Effector memory CD8-positive, alpha-beta T cell (primary cell): ENCODE measurements at places on chromosomes 2 and 18.

DNA sequence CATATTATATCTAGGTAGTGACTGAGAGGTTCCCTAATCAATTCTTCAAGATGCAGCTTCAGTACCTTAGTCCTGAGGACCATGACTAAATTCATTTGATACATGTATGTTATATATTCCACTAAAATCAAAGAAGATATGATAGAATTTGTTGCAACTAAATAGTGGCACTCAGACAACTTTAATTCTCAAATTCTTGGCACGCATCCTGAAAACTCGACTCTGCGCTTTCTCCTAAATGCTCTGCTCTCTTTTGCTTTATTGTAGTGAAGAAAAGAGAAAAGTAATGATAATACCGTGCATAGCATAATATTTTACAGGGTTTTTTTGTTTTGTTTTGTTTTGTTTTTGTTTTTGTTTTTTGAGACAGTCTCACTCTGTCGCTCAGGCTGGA, 475.3 kb downstream of the ARHGAP15 start:
- no peak for DNase-seq

DNA sequence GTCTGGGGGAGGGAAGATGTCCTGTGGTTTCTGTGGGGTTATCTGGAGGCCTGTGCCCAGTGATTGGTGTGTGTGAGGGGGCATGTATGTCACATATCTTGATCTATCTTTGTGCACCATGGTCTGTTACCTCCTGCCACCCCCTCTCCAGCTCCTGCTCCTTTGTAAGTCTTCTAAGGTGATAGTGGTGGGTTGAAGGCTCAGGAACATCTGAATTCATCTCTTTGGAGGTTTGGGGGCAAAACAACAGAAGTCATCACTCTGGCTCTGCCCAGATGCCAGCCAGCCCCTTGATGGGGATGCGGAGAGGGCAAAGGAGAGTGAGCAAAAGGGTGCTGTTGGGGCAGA, 2.7 kb upstream of the WNT6 start:
- DNase-seq = no peak

- no peak for DNase-seq
These were observed 42.7 kb downstream of the ST6GAL2 start for GRCh38 chr2:106843001-106843909.

- DNase-seq = no peak
These were observed 49.3 kb downstream of the LYPD6B start for GRCh38 chr2:149087751-149088150.

GRCh38 chr2:122643725-122644329, 888.4 kb downstream of the TSN start:
- DNase-seq = no peak

DNA sequence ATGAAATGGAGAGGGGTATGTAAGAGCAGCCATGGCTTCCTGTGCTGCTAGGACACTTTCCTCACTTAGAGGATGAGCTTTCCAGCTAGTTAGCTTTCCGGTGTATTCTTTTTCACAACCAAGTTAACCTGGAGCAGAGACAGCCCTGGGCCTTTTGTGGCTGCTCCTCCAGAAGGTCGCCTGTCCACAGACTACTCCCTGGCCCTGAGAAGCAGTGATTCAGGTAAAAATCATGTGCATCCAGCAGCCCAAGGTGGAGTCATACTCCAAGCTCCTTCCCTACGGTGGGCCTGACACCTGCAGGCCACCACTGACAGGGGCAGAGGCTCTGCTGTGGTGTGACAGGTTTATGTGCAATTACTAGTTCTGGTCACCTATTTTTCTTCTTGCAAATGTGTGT, 187.2 kb downstream of the ANKRD30B start:
- no peak for DNase-seq

DNA sequence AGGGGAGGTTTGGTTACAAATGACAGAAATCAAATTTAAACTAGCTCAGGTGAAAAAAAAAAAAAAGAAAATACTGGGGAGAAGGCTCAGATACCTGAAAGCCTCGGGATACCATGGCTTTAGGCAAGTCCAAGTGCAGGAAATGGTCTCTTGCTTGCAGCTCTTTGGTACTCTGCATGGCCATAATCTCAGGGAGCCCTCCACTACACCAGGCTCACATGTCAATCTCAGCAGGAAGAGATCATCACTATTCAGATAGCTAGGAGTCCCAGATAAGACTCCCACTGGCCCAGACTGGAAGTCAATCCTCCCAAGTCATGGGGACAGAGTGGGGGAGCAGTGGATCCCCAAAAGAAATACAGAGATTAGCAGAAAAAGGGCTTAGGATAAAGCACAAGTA, 64.8 kb upstream of the RALBP1 start:
- no peak for DNase-seq

- no peak for DNase-seq
These were observed 105.9 kb downstream of the RBMS1 start for GRCh38 chr2:160387558-160388262.

DNA sequence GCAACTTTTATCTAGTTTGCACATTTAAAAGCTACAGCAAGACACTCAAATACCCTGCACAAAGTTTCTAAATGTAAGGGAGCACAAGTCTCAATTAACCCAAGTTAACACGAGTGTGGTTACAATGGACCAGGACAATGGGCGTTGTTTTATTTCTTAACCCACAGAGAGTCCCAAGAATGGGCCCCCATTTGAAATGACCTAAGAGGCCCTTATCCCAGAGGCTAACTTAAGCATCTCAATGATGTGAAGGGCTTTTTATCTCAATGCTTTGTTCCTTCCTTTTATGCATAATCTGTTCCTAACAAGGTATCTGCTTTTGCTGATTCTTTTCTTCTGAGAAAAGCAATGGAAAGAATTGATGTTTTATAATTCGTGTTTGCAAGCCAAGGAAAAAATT, 151.5 kb upstream of the SALL3 start:
- DNase-seq = no peak

DNA sequence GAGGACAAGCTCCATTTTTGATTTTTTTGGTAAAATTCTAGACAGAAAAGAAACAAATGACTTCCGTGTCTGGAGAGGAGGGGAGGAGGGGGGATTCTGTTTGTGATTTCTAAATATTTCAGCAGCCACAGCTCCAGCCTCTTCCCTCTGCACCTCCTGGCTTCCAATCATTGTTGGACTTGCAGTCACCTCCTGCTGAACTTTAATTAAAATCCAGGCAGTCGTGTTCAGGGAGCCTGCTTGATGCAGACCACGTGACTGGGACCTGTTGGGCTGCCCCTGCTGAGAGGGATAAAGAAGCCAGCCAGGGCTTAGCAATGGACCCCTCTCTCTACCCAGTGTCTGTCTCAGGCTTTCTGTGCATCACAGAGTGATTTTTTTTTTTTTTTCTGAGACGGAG, 115.1 kb downstream of the SH3BP4 start:
- DNase-seq = no peak

DNA sequence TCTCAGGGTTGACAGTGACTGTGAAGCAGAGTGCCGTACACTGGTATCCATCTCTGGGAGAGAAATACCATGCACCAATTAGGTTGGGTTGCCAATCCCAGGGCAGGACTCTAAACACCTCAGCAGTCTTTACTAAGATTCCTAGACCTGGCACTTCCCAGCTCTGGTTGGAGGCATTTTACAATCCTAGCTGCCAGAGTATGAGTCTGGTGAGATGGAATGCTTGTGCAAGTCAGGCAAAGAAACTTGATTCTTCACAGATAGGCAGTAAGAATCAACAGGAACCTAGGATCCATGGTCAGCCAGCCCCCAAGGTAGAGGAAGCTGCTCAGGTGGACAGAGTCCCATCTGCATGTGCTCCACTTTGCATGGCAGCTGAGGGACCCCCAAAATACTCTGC, 6.0 kb upstream of the UGT1A5 start:
- DNase-seq = no peak

DNA sequence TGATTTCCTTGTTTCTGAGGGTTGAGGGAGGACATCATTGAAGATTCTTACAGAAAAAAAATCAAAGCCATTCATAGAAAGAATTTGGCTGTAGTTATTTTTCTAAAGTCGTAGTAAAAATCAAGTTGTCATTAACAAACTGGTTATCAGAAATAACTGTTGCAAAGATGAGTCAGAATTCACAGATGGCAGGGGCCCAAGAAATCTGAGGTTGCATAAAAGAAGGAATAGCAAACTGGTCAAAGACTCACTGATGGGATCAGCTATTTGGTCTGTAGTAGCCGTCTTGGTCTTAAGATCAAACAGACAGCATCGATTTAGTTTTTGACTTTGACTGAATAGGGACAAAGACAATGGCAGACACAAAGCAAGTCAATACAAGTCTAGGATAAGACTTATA, 334.3 kb downstream of the FIGN start:
- no peak for DNase-seq

DNA sequence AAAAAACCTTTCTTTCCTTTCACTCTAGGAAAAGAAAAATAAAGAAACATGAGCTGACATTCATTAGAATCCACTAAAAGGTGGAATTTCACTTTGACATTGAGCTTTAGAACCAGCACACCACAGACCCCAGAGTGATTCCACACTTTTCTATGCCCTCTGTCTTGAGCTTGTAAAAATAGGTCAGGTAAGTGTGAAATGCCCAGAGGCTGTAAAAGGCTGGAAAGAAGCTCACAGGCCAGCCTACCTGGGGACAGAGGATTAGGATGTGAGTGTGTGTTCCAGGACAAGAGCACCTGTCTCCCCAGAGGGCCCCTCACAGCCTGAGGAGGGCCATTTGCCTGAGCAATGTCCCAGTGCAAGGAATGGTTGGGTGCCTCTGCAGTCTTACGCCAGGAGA, 56.3 kb upstream of the MYO3B start:
- DNase-seq = no peak

DNA sequence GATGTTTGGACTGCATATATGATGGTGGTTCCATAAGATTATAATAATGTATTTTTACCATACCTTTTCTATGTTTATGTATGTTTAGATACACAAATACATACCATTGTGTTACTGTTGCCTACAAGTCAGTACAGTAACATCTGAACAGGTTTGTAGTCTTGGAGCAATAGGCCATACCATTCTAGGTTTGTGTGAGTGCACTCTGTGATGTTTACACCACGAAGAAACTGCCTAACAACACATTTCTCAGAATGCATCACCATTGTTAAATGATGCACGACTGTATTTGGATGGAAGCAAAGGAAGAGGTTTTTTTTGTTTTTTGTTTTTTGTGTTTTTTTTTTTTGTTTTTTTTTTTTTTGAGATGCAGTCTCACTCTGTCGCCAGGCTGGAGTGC, 9.5 kb downstream of the DUSP19 start:
- no peak for DNase-seq

- DNase-seq = no peak
These were observed 10.6 kb upstream of the MALL start for GRCh38 chr2:110126086-110126773.

- DNase-seq = no peak
These were observed 965 bp upstream of the ELOA2 start for GRCh38 chr18:47036298-47036874.

DNA sequence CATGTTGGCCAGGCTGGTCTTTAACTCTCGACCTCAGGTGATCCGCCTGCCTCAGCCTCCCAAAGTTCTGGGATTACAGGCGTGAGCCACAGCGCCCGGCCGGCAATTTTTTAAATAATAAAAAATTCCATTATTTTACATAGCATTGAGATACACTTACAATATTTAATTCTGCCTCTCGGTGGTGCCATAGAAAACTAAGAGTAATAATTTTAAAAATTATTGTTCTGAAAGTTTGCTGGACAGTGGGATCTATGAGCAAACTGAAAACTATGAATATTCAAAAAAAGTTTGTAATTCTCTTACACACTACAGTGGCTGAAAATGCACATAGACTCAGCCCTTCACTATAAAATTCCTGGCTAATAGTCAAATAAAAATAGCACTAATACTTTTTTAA, 90.9 kb upstream of the STON1 start:
- no peak for DNase-seq

DNA sequence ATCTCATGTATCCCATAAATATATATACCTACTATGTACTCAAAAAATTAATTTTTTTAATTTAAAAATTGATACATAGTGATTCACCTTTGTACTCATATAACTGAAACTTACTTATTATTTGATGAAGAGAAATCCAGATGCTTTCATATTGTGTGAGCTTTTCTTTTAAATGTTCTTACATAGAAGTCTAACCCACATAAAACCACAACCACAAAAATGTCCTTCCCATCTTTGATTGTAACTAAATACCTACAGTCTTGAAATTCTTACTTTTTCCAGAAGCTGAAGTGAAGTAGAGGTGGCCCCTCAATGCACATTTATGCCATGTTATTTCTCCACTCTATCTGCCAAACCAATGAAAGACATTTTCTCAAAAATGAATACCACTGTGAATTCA, 117.9 kb upstream of the COL5A2 start:
- no peak for DNase-seq

GRCh38 chr18:41617647-41618046, 337.4 kb upstream of the PIK3C3 start:
- no peak for DNase-seq

GRCh38 chr2:65366595-65367125, 65.7 kb downstream of the SPRED2 start:
- DNase-seq = no peak

DNA sequence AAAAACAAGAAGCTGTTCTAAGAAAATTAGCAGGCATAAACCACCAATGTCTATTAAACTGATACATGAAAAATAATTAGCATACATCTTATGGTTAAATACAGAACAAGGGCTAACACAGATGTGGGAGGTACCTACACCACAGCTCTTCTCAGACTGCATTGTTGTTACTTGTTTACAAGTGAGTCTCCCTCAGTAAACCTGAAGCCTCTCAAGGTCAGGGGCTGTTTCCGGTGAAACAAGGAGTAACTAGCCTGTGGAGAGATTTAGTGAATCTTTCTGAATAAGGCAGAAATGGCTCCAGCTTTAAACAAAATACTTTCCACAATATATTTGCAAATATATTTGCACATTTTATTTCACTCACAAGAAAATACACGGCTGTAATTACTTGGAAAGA, 244.0 kb downstream of the FIGN start:
- no peak for DNase-seq

DNA sequence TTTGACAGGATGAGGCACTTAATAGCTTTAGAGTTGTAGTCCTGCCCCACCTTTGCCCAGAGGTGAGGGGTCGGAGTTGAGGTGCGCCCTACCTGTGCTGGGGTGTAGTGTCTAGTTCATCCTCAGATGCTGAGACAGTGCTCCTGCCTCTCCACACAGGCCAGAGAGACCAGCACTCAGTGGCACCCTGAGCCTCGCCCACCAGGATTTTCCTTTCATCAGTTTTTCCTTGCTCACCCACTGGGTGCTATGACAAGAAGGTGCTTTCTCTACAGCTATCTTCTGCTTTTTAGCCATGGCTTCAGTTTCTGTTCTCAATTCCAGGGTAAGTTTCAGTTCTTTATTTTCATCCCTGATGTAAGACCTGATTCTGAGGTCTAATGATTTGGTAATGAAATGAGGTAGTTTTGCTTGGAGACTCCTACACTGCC, 16.8 kb upstream of the TMEM131 start:
- DNase-seq = no peak
